ENCODE measurements at places on chromosomes 13 and 19.

GRCh38 chr19:31962561-31962996, 382.8 kb upstream of the ZNF507 start:
- no peaks in the 10 kb centered on the region for H3K36me3 ChIP-seq
- H3K4me3 ChIP-seq: no peak overlapping the region
- H3K4me1 ChIP-seq: no peaks in the 10 kb centered on the region
- DNase-seq: no peak
- H3K27ac ChIP-seq: no peak overlapping the region

DNA sequence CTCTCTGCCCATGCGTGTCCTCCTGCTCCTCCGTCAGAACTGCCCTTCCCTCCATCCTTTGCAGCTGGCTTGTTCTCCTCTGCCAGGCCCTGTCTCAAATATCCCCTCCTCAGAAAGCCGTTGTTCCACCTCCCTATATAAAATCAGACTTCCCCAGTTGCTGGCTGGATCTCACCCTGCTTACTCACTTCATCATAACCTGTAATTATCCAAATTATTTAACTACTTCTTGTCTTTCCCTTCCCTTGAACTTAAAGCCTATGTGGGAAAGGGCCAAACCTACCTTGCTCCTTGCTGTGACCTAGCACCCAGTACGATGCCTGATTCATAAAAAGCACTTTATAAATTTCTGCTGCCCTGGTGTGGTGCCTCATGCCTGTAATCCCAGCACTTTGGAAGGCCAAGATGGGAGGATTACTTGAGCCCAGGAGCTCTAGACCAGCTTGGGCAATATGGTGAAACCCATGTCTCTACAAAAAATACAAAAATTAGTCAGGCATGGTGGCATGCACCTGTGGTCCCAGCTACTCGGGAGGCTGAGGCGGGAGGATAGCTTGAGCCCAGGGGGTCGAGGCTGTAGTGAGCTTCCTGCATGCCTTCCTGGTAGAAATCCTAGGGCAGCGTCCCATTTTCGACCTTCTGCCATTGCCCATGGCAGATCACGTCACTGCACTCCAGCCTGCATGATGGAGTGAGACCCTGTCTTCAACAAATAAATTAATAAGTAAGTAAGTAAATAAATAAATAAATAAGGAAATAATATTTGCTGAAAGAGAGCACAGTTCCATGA, 39.5 kb upstream of the ZNF536 start:
- no peaks in the 10 kb centered on the region for H3K36me3 ChIP-seq
- H3K27ac ChIP-seq: no peak overlapping the region
- H3K4me3 ChIP-seq: no peak overlapping the region
- DNase-seq: no peak
- H3K27me3 ChIP-seq: no peaks in the 10 kb centered on the region
- H3K4me1 ChIP-seq: no peaks in the 10 kb centered on the region

DNA sequence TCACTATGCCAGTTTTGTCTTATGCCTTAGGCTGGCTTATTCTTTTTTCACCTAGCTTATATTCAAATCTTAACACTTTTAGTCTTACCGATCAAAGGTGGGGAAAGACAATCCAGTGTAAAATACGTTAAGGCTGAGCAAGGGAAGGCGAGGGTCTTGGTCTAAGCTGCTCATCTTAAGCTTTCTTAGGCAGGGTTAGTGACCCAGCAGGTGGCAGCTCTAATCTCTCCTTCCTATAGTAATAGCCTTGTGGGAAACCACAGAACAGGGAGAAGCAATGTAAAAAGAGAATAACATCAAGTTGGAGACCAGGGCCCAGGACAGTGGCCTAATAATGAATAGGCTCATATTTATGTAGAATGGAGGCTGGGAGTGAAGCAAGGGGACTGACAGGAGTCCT, 45.9 kb downstream of the COG3 start:
- H3K4me3 ChIP-seq: no peak overlapping the region
- H3K36me3 ChIP-seq: peaks cover 21% of the 10 kb centered on the region
- DNase-seq: no peak
- H3K27me3 ChIP-seq: no peaks in the 10 kb centered on the region
- peak overlapping the region; percentile 17 for H3K27ac ChIP-seq
- peaks cover 13% of the 10 kb centered on the region for H3K4me1 ChIP-seq

DNA sequence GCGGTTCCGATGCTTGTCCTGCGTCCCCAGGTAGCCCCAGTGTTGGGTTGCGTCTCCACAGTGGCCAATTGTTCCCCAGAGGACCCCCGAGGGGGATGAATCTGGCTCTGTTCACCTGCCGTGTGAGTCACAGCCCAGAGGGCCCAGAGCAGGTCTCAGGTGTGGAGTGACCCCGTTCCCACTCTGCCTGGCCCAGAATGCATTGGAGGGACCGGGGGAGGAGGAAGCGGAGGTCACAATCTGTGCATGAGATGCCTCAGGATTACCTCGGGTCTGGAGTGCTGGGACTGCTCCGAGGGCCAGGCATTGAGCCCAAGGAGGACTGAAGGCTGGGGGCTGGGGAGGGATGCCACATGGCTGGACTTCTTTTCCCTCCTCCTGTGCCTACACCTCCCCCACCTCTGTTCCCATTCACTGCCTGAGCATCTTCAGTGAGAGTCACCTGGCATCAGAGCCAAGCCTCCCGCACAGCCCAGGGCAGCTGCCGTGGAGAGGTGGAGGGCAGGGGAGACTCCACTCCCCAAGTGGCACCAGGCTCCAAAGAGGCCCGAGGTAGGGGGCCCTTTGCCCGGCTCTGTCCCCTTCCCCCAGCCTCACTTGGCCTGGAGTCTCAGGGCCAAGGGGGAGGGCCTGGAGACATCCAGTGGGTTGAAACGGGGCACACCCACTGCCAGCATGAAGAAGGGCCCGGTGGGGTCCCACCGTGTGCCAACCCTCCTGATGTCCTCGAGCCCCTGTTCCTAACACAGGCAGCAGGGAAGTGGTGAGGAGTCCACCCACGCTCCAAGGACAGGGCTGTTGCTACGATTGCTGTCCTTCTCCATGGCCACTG, 81.1 kb downstream of the CHST8 start:
- H3K4me3 ChIP-seq: no peak overlapping the region
- no peak for DNase-seq
- H3K27ac ChIP-seq: no peak overlapping the region
- H3K36me3 ChIP-seq: no peaks in the 10 kb centered on the region

DNA sequence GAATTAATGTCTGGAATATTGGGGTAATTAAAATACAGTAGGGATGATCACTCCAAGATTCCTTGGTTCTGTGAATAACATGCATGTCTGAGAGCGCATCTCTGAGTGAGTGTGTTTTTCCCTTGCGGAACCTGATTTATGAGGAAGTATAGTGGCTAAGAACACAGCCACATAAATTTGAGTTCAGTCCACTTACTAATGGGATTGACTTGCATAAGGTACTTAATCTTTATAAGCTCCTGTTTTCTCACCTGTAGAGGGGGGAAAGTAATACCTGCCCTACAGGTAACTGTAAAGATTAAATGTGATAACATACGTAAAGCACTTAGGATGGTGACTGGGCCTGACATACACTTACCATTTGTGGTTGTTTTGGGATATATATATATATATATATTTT, 60.8 kb downstream of the KLF5 start:
- DNase-seq: no peak
- H3K4me1 ChIP-seq: no peaks in the 10 kb centered on the region
- no peak overlapping the region for H3K4me3 ChIP-seq
- no peaks in the 10 kb centered on the region for H3K27me3 ChIP-seq

Measured in activated CD8-positive, alpha-beta T cell treated with anti-CD3 and anti-CD28 coated beads for 36 hours (primary cell).